ENCODE measurements at places on chromosomes 13 and 19.

- peak; percentile 72 for DNase-seq
These were observed 29.7 kb downstream of the GPX4 start for GRCh38 chr19:1133471-1133929.

- DNase-seq, result no peak
These were observed 75.9 kb downstream of the FRY start for GRCh38 chr13:32107474-32107873.

- DNase-seq, result no peak
These were observed 13.8 kb downstream of the TMTC4 start for GRCh38 chr13:100660761-100661160.

- no peak for DNase-seq
These were observed 87.7 kb downstream of the DOCK9 start for GRCh38 chr13:98890186-98890585.

GRCh38 chr19:5580161-5580571 lies 12.4 kb upstream of the TINCR start:
- DNase-seq, result no peak

- peak; percentile 69 for DNase-seq
These were observed 20.8 kb upstream of the ERCC1 start for GRCh38 chr19:45444318-45445041.

DNA sequence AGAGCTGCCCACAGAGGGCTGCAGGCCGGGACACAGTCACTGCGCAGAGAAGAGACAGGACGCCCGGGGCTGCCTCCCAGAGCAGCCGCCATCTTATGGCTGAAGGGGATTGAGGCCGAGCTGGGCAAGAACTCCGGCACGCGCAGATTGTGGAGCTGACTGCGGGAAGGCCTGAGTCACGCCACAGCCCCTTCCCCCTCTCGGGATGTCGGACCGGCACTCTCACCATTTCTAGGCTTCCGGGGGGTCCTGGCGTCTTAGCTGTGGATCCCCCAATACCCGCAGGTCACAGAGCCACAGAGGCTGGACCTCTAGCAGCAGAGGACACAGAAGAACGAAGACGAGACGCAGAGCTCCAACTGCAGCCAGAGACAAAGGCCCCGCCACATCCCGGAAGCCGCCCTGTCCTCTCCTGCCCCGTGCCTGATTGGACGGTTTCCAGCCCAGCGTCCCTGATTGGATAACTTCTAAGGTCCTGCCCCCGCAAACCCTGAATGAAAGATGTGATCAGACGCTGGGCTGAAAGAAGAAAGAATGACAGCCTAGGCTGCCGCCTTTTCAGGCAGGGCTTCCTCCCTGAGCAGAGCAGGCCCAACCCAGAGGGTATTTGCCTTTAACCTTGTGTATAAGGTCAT lies at the start of gene ZNF43:
Gene ZNF43 (minus strand): TSS at position 373 of the 635 bp plus-strand sequence. CDS start 144 bp downstream, at position 229.
- DNase-seq, result peak; percentile 95

DNA sequence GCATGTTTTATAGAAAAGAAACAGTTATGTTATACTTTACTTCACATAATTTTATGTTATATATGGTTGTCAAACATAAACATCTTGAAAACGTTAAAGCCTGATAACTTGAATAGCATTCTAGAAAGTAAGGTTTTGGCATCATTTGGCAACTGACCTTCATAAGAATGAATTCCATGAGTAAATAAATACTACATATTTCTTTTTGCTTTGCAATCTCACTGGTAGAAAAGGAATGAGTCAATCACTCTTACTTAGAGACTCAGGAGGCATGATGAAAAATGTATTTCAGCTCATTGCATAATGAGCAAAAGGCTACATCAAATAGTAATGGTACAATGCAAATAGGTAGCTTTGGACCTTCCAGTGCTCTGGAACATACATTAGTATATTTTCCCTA lies 1381.9 kb downstream of the EFNB2 start:
- no peak for DNase-seq

Data from T-cell (primary cell).